Esophagus mucosa (tissue), 1 donor: ENCODE measurements at places on chromosomes 5 and 9. TPM values are rescaled to one million over a fixed set of nuclear protein-coding genes. Genes with fewer than 3 reads are reported as not detected.

The TRMT10B gene
- 4.5 TPM for total RNA-seq

The SGCD gene
- total RNA-seq: 0.52 TPM

The FIBCD1 gene
- 0.20 TPM for total RNA-seq

The SMAD5 gene
- total RNA-seq: 46.8 TPM

The TIMD4 gene
- total RNA-seq: 0.20 TPM

The PTPRD gene
- total RNA-seq: 8.7 TPM

The CER1 gene
- total RNA-seq: not detected

The TNFSF8 gene
- 0.20 TPM for total RNA-seq

The SHISAL2B gene
- not detected for total RNA-seq

The CNTNAP3 gene
- total RNA-seq: 8.5 TPM

The FAM13B gene
- 14.5 TPM for total RNA-seq
